ENCODE measurements at places on chromosomes 5 and 9.

DNA sequence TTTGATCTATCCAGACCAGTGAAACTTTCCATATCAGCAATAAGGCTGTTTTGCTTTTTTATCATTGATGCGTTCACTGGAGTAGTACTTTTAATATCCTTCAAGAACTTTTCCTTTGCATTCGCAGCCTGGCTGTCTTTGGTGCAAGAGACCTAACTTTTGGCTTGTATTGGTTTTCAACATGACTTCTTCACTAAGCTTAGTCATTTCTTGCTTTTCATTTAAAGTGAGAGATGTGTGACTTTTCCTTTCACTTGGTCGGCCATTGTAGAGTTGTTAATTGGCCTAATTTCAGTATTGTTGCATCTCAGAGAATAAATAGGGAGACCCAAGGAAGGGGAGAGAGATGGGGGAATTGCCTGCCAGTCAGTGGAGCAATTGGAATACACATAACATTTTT, 26.4 kb upstream of the CMYA5 start:
- no peak for DNase-seq

DNA sequence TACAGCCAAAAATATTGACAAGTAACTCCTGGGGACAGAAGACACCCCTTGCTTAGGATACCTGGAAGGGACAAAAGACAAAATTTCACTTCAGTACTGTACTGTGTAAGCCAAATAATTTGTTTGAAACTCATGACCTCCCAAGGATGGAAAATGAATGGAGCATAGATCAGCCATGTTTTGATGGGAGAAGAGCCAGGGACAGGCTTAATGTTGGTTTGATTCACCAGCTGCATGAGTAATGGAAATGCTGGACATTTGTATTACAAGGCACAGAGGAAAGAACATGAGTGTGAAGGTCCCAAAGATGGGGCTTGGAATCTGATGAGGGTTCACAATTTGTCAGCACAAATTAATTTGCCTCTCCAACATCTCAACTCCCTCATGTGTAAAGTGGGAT, 122.8 kb downstream of the ENC1 start:
- DNase-seq, result no peak

- no peak for DNase-seq
These were observed 15.8 kb downstream of the NEK6 start for GRCh38 chr9:124273427-124274160.

DNA sequence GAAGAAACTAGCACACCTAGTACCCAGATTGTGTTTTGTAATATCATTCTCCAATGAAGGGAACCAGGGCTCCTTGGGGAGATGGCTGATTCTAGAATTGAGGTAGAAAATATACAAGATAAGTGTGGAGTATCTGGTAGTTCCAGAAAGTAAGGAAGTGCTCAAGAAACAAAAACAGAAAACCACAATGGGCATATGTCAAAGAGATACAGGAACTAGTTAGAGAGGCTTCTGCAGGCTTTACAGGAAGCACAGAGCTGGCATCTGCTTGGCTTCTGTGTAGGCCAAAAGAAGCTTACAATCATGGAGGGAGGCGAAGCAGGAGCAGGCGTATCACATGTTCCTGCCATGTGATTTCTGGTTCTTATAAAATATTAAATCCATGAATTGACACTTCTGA, 105.7 kb upstream of the TMEM161B start:
- DNase-seq, result no peak

- no peak for DNase-seq
These were observed 14.1 kb downstream of the ASPN start for GRCh38 chr9:92468206-92468605.
